ENCODE measurements at places on chromosomes 4 and X.

DNA sequence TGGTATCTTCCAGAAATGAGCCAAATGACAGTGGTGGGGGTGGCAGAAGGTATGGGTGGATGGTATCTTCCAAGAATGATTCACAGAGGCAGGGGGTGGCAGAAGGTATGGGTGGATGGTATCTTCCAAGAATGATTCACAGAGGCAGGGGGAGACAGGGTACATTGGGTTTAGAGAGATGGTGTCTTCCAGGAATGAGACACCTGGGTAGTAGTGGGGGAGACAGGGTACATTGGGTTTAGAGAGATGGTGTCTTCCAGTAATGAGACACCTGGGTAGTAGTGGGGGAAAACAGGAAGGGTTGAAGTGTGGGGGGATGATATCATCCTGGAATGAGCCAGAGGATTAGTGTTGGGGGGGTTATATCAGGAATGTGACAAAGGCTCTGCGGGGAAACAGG, 62.0 kb downstream of the MAOA start:
- no peak for DNase-seq

DNA sequence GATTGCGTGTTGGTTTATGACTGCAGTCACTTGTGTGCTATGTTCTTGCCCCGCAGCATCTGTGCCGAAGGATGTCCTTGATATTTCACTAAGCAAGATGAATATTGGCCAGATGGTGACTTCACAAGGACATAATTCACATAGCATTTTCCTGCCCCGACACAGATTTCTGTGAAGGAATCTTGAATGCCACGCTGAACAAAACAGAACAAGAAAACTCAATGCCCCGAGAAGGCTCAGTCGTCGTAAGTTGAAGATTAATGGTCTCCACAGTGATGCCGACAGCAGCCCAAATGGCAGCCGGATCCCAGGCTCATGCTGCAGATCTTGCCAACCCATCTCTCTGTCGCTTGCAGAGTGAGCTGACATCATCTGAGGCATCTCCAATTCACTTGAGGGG, 145.9 kb downstream of the CPEB2 start:
- no peak for DNase-seq

- DNase-seq: no peak
Measured at GRCh38 chr4:157075401-157075800, 549 bp upstream of the GLRB start.

GRCh38 chrX:64843224-64843623, 133.0 kb downstream of the ZC4H2 start:
- no peak for DNase-seq

GRCh38 chrX:148380650-148381561, 119.5 kb upstream of the AFF2 start:
- DNase-seq: no peak

DNA sequence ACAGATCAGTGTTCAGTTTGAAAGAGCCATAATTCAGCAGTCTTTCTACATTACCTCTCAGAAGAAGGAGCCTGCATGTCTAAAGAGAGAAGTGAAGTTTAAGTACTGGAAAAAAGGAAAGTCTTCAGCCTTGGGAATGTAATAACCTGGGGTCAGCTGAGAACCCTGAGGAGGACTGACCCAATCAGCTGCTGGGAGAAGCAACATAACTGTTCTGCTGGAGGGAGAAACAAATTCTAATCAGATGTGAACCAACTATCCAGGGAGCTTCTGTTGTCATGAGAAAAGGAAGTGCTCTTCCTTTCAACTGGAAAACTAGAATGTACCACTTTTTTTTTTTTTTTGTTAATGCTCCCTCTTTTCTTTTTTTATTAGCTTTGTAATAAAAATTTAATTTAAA, 64.5 kb upstream of the PDE5A start:
- no peak for DNase-seq

GRCh38 chrX:10818651-10819050, 198.3 kb upstream of the MID1 start:
- no peak for DNase-seq

- DNase-seq: no peak
Measured at GRCh38 chrX:117327373-117327772, 789.2 kb downstream of the KLHL13 start.

DNA sequence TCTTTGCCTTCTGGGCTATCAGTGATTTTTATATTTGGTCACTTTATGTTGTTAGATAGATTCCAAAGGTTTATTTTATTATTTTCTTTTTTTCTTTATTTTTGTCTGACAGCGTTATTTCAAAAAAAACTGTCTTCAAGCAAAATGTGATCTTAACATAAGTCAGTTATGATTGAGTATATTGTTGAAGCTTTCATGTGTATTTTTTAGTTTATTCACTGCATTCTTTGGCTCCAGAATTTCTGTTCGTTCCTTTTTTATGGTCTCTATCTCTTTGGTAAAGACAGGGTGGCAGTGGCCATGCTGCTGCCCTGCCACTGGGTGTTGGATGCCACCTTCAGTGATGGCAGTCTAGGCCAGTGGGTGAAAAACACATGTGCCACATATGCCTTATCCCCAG, at the start of gene MAGEC3:
MAGEC3 (plus strand) TSS at position 301 of the 400 bp plus-strand sequence; CDS start at position 301, 0 bp downstream.
- no peak for DNase-seq

DNA sequence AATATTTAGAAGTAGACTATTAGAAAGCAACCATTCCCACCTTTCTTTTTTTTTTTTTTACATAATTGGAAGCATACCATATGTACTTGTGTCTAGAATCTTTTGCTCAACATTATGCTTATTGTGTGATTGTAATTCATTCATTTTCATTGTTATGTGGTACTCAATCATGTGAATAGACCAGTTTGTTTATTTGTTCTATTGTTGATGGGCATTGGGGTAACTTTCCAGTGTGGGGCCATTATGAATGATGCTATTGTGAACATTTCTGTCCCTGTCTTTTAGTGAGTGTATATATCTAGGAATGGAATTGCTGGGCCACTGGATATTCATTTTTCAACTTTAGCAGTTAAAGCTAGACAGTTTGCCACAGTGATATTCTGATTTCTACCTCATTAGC, 62.5 kb upstream of the MCUB start:
- no peak for DNase-seq

DNA sequence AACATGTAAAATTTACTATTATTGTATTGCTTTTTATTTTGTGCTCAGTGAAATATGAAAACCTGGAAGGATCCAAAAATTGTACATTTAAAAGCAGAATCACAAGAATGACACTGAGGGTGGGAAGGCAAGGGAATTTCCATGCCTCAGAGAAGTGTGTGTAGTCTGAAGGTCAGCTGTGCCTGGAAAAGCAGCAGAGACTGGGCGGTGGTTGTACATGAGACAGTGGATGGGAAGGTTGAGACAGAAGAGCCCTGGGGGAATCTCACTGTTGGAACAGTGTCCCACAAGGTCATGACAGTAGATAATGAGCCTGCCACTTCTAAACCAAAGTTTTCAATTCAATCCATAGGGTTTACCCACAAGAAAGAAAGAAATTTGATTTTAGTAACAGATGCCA, 17.1 kb upstream of the ANTXR2 start:
- no peak for DNase-seq
